RWPE2 (cell line): ENCODE measurements at places on chromosomes 1 and 21.

GRCh38 chr1:48099072-48099773 lies 102.0 kb upstream of the TRABD2B start:
- H3K27ac ChIP-seq: no peak overlapping the region
- H3K4me1 ChIP-seq: no peaks in the 10 kb centered on the region
- H3K4me3 ChIP-seq: no peak overlapping the region
- no peaks in the 10 kb centered on the region for H3K36me3 ChIP-seq
- DNase-seq: no peak
- peaks cover 20% of the 10 kb centered on the region for H3K27me3 ChIP-seq

- no peaks in the 10 kb centered on the region for H3K4me1 ChIP-seq
- H3K27me3 ChIP-seq: no peaks in the 10 kb centered on the region
- no peak for DNase-seq
- no peak overlapping the region for H3K27ac ChIP-seq
These were observed 85.6 kb downstream of the MAN1C1 start for GRCh38 chr1:25702101-25702775.

- no peaks in the 10 kb centered on the region for H3K27me3 ChIP-seq
These were observed 12.1 kb downstream of the CENPF start for GRCh38 chr1:214615109-214615508.

- no peak overlapping the region for H3K4me3 ChIP-seq
- H3K27ac ChIP-seq: no peak overlapping the region
- H3K4me1 ChIP-seq: no peaks in the 10 kb centered on the region
These were observed 81.6 kb upstream of the ACTL8 start for GRCh38 chr1:17673329-17674072.

DNA sequence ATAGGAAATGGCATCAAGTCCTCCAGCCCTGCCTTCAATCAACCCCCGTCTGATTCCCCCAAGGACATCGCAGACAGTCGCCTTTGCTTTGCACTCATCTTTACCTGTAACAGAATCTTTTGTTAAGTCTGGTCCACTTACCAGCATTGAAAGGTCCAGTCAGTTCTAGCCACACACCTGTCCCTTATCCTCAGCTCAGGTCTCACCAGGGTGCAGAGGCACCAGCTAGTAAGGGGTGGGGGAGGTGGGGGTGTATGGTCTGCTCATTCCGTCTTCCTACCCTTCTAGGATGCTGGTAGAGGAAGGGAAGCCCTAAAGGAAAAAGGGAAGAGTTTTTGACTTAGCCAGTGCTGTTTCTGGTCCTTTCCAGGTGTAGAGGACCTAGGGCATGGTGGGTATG lies 427.7 kb downstream of the MATN1 start:
- no peaks in the 10 kb centered on the region for H3K36me3 ChIP-seq
- no peak for DNase-seq
- no peaks in the 10 kb centered on the region for H3K4me1 ChIP-seq
- H3K27ac ChIP-seq: no peak overlapping the region

DNA sequence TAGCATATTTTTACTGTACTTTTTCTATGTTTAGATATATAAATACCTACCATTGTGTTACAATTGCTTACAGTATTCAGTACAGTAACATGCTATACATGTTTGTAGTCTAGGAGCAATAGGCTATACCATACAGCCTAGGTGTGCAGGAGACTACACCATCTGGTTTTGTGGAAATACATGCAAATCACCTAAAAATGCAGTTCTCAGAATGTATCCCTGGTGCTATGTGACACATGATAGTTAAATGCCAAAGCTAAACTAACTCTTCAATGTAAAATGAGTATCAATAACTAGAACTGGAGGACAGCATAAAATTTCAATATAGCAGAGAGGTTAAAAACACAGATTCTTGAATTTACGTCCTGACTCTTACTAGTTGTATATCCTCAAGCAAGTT lies 14.8 kb downstream of the NUCKS1 start:
- H3K4me3 ChIP-seq: no peak overlapping the region
- peaks cover 87% of the 10 kb centered on the region for H3K36me3 ChIP-seq
- no peaks in the 10 kb centered on the region for H3K27me3 ChIP-seq
- no peak overlapping the region for H3K27ac ChIP-seq
- DNase-seq: no peak
- H3K4me1 ChIP-seq: no peaks in the 10 kb centered on the region

DNA sequence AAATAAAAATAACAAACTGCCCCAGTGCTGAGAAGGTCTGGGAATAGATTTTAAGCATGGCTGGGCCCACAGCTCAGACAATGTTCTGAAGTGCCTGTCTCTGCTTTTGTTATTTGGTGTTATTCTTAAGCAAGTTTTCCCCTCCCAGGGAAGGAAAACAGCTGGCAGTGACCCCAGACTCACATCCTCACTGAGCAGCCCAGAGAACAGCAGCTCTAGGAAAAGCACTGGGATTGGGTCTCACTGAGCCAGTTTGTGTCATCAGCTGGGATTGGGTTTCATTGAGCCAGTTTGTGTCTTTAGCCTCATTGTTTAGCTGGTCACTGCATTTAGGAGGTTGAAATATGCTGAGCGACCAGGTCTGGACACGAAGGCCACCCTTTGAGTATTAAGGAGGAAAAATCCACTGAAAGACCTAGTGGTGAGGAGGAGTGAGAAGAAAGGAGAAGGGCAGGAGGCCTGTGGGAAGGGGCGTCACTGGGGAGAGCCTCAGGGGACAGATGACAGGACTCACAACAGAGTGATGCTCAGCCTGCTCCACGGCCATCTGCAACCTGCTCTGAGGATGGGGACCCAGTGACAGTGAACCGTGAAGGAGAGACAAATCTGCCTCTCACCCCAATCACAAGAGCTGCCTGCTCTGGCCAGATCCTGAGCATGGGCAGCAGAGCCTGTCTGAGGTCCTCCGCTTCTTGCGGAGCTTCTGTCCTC lies 103.8 kb downstream of the TOMM20 start:
- H3K27me3 ChIP-seq: no peaks in the 10 kb centered on the region
- no peak overlapping the region for H3K4me3 ChIP-seq
- DNase-seq: no peak
- H3K27ac ChIP-seq: no peak overlapping the region
- H3K36me3 ChIP-seq: no peaks in the 10 kb centered on the region
- peaks cover 4% of the 10 kb centered on the region for H3K4me1 ChIP-seq

GRCh38 chr1:234989019-234989418 lies 139.6 kb downstream of the TOMM20 start:
- H3K27ac ChIP-seq: no peak overlapping the region
- H3K36me3 ChIP-seq: no peaks in the 10 kb centered on the region

- no peak overlapping the region for H3K4me3 ChIP-seq
- peaks cover 15% of the 10 kb centered on the region for H3K4me1 ChIP-seq
- DNase-seq: no peak
- peak overlapping the region; percentile 23 for H3K27ac ChIP-seq
- H3K27me3 ChIP-seq: no peaks in the 10 kb centered on the region
These were observed 87.9 kb downstream of the GTF2B start for GRCh38 chr1:88803444-88803843.

DNA sequence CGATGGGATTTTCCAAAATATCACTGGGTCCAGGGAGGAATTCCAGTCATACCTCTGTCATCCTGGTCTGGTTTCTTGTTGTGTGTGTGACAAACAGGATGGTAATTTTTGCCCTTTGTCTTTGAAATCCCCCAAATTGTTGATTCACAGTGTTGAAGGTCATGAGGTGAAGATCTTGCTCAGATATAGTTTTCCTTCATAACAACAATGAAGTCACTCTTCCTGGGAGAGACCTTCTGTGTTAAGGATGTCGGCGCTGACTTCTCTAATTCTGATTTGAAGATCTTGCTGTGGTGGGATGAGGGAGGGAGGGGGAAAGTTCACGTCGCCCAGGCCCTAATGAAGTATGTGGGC lies 32.2 kb upstream of the MPZL1 start:
- no peak for DNase-seq
- peaks cover 3% of the 10 kb centered on the region for H3K4me1 ChIP-seq
- no peaks in the 10 kb centered on the region for H3K27me3 ChIP-seq
- H3K36me3 ChIP-seq: no peaks in the 10 kb centered on the region
- no peak overlapping the region for H3K27ac ChIP-seq

- peaks cover 17% of the 10 kb centered on the region for H3K4me1 ChIP-seq
- no peaks in the 10 kb centered on the region for H3K27me3 ChIP-seq
- H3K27ac ChIP-seq: peak overlapping the region; percentile 86
- no peak overlapping the region for H3K4me3 ChIP-seq
- no peaks in the 10 kb centered on the region for H3K36me3 ChIP-seq
These were observed 166.1 kb upstream of the DPYD start for GRCh38 chr1:98086796-98087441.

DNA sequence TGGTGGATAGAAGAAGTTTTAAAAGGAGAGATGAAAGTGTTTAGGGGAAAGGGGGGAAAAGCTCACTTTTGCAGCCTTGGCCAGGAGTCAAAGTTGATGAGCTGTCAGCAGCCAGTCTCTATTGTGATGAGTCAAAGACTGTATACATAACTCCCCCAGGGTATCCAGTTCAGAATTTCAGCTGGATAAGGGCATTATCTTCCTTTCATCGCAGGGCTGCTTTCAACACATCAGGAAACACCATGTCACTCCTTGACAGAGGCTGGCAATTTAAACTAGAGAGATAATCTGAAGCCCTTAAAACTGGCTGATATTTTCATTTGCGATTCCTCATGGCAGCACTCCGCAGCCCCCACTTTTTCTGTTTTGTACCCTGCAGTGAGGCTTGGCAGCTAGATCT lies 328.5 kb downstream of the TBX15 start:
- no peaks in the 10 kb centered on the region for H3K36me3 ChIP-seq
- no peak for DNase-seq
- H3K27me3 ChIP-seq: no peaks in the 10 kb centered on the region
- no peaks in the 10 kb centered on the region for H3K4me1 ChIP-seq

DNA sequence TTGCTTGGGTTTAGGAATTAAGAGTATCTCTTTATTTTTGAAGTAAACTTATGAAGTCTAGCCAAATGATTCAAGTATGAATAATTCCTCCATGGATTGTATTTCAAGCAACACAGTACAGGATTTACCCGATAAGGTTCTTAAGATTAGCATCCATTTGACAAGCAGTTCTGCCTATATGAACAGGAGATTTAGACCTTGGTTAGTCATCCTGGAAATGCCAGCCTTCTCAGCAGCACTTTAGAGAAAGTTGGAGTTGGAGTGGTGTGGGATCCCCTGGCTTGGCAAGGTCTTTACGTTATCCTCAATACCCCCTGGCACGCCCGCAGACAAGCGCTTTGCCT lies 1.6 kb downstream of the BCAR3 start:
- no peaks in the 10 kb centered on the region for H3K27me3 ChIP-seq
- peak overlapping the region; percentile 83 for H3K4me3 ChIP-seq
- DNase-seq: no peak
- H3K27ac ChIP-seq: peak overlapping the region; percentile 94
- H3K4me1 ChIP-seq: peaks cover 60% of the 10 kb centered on the region

GRCh38 chr1:940107-941014 lies 16.6 kb downstream of the SAMD11 start:
- no peaks in the 10 kb centered on the region for H3K4me1 ChIP-seq
- H3K36me3 ChIP-seq: peaks cover 8% of the 10 kb centered on the region
- DNase-seq: no peak
- H3K4me3 ChIP-seq: peak overlapping the region; percentile 9
- no peak overlapping the region for H3K27ac ChIP-seq

DNA sequence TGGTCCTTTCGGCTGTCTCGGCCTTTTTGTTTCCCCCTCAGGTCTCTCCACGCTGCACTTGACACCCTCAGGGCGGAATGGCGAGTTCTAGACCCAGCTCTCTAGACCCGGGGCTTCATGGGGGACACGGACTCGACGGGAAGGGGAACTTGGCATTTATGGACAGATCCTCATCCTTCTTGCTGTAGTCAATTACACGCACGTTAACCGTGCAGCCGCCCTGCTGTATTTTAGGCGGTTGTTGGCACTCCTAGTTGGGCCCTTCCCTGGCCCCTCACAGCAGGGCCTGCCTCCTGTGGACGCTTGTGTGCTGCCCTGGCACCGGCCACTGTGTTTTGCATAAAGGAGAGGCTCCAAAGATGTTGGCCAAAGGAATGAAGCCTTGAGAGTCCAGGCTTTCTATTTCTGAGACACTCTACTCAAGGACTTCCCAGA lies 558 bp upstream of the BTG3 start:
- peaks cover 16% of the 10 kb centered on the region; the same call in 1 of the 2 replicates for H3K36me3 ChIP-seq
- H3K27me3 ChIP-seq: no peaks in the 10 kb centered on the region
- H3K27ac ChIP-seq: no peak overlapping the region
- DNase-seq: no peak

DNA sequence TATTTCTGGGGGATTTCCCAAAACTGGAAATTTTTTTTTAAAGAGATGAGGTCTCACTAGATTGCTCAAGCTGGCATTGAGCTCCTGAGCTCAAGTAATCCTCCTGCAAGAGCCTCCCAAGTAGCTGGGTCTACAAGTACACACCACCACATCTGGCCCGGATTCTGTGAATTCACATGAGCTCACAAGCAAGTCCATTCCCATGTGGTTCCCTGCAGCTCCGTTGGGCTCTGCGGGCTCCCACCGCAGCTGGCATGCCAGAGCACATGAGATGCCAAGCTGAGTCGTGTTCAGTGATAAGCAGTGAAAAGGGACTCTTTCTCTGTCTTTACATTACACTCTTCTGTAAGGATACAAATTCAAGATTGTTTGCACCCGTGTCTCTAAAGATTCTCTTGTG lies 21.9 kb upstream of the TTF2 start:
- H3K36me3 ChIP-seq: no peaks in the 10 kb centered on the region
- no peak overlapping the region for H3K4me3 ChIP-seq

DNA sequence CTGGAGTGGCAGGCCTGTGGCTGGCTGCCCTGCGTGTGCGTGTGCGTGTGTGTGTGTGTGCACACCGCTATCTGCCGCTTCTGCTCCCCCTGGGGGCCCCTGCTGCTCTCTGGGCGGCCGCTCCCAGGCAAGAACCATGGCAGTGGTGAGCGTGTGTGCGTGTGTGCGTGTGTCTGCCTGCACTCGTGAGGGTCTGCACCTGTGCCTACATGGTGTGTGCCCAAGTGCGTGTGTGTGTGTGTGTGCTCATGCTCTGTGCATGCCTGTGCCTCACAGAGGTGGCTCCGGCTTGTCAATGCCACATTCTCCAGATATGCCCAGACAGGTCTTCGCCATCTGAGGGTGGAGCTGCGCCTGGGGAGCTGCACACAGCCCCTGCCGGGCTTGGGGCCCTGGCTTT lies 18.7 kb upstream of the PEX10 start:
- peaks cover 58% of the 10 kb centered on the region for H3K36me3 ChIP-seq
- no peak for DNase-seq
- H3K4me3 ChIP-seq: peak overlapping the region; percentile 10

DNA sequence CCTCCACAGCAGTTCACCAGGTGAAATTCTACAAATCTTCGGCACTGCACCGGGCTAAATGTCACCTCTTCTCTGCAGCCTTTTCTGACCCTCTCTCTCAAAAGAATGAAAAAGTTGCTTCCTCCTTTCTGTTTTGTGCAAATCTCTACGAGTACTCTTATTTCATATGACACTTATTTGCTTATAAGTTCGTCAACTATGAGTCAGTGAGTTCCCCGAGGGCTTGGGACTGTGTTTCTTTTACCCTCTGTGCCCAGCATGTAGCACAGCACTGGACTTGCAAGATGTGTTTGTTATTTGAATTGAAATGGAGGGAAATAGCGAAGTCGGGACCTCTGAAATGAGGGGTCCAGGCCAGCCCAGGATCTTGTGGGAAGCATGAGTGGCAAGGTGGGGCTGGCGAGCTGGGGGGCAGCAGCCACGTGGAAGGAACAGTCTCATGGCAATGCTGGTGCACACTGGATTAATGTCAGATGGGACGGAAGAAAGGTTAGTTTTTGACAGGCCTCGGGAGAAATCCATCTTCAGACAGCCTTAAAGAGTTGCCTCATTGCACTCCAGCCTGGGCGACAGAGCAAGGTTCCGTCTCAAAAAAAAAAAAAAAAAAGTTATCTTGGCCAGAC lies 6.2 kb downstream of the SLC6A9 start:
- H3K27me3 ChIP-seq: no peaks in the 10 kb centered on the region
- DNase-seq: no peak
- peaks cover 27% of the 10 kb centered on the region for H3K4me1 ChIP-seq
- no peak overlapping the region for H3K4me3 ChIP-seq
- no peak overlapping the region for H3K27ac ChIP-seq

GRCh38 chr1:55051621-55052020 lies 12.3 kb downstream of the PCSK9 start:
- H3K4me3 ChIP-seq: no peak overlapping the region
- no peak for DNase-seq
- H3K27me3 ChIP-seq: no peaks in the 10 kb centered on the region
- H3K36me3 ChIP-seq: peaks cover 96% of the 10 kb centered on the region
